Epithelial cell of proximal tubule (primary cell): ENCODE measurements at places on chromosomes 1 and 21.

DNA sequence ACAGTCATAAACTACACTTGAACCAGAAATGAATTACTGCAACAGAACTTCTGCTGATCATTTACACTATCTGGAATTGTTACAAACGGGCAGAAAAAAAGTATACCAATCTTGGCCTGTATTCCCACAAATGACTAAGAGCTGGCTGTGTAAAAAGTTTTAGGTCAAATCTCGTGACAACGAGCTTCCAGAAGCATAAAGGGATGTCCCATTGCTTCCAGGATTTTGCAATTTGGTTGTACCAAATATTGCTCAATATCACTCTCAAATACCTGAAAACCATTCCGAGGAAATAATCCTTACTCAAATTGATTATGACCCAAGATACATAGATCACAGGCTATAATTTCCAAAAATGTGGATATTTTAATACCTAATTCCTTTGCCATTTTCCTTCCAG lies 175.6 kb downstream of the TBX15 start:
- DNase-seq: no peak

- no peak for DNase-seq
Measured at GRCh38 chr1:15177710-15178166, 24.2 kb downstream of the TMEM51 start.

DNA sequence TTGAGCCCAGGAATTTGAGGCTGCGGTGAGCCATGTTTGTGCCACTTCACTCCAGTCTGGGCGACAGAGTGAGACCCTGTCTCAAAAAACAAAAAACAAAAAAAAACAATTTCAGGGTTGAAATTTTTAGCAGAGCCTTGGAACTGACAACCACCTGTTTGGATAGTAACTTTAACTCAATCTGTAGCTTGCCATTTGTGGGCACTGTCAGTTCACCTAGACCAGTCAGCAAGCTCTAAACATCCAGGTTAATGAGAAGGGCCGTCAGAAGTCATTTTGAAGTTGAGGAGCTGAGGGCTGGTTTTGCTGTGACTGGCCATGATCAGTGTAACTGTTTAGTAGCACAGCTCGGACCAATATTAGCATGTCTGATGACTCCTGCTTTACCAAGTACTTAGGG lies 8.4 kb downstream of the TRAPPC10 start:
- DNase-seq: no peak

DNA sequence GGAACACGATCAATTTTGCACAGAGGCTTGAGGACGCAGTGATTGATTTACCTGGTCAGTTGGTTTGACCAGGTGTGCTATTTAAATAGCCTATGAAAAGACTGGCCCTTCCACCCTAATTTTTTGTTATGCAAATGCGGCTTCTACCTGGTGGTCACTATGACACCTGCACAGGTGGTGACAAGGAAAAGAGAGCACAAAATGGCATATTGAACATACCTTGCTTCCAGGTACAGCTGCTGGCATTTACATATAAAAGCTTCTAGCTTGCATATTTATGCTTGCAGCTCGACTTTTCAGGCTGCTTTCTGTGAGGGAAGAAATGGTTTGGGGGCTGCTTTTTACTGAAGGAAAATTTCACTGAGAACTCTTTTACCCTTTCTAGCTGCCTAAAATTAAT lies 15.3 kb upstream of the FMO4 start:
- no peak for DNase-seq

DNA sequence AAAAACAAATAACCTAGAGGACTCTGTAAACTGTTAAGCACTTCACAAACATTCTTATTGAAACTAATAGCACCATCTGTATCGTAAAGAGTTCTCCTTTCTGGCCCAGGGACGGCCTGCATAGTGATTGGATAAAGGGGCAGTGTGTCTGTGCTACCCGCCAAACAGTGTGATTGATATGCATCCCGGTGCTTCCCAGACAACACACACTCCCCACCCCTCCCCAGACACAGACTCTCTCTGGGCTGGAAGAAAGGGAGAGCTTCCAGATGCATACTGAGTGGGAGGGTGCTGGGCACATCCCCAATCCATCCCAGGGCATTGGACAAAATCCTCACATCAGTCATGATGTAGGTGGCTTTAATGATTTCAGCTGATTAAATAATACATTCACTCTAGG lies 3.7 kb downstream of the HSD11B1 start:
- DNase-seq: no peak

GRCh38 chr1:206725109-206725963 lies 40.6 kb downstream of the MAPKAPK2 start:
- DNase-seq: no peak

DNA sequence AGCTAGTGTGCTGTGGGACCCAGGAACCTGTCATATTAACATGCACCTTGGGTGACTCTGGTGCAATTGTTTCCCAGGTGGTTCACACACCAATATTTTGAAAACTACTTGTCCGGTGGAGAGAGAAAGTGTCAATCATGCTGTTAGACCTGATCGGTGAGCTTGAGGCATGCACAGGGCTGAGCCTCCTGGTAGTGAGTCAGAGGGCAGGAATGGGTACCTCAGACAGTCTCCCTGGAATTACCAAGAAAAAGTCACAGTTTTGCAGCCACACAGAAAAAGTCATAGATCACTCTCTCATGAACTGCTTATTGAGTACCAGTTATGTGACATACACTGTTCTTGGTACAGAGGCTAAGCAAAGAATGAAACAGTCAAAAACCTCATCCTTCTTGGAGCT lies 140.1 kb upstream of the NFIA start:
- DNase-seq: peak; percentile 41

DNA sequence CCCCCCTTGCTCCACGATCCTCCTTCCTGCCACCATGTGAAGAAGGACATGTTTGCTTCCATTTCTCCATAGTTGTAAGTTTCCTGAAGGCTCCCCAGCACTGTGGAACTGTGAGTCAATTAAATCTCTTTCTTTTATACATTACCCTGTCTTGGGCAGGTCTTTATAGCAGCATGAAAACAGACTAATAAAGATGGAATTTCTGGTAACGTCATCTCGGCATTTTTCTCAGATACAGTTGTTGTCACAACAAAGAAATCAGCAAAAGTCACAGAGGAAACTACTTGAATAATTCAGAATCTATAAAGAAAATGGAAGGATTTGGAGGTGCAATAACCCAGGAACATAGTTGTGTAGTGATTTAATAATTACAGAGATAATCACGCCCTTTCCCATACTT lies 4.4 kb downstream of the APCS start:
- DNase-seq: no peak

DNA sequence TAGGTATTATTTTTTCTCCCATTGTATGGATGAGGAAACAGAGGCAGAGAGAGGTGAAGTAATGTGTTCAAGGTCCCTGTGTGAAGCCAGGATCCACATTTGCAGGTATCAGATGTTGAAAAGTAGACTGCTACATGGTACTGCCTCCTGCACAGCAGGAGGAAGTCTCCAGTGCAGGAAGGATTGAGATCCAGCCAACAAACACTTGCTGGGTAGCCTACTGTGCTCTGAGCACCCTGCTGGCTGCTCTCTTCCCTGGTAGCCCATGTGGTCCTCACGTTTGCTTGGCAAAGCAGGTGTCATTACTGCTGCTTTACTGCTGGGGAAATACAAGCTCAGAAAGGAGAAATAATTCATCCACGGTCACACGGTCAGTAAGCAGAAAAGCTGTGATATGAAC lies 21.3 kb upstream of the GRIK3 start:
- DNase-seq: no peak
